ENCODE measurements at places on chromosomes 16 and 17.

DNA sequence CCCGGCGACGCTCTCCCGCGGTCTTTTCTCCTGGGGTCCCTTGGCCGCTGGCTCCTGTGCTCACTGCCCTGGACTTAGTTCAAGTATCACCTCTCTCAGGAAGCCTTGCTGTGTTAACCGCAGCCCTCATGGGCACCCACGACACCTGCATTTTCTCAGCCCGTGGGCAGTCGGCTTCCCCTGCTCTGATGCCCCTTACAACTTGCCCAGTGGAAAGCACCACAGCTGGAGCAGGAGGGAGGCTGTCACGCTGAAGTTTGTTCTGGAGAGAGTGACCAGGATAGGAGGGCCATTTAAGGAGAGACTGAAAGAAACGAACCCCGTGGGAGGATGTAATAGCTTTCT lies 395 bp downstream of the STXBP4 start:
- no peak for DNase-seq

DNA sequence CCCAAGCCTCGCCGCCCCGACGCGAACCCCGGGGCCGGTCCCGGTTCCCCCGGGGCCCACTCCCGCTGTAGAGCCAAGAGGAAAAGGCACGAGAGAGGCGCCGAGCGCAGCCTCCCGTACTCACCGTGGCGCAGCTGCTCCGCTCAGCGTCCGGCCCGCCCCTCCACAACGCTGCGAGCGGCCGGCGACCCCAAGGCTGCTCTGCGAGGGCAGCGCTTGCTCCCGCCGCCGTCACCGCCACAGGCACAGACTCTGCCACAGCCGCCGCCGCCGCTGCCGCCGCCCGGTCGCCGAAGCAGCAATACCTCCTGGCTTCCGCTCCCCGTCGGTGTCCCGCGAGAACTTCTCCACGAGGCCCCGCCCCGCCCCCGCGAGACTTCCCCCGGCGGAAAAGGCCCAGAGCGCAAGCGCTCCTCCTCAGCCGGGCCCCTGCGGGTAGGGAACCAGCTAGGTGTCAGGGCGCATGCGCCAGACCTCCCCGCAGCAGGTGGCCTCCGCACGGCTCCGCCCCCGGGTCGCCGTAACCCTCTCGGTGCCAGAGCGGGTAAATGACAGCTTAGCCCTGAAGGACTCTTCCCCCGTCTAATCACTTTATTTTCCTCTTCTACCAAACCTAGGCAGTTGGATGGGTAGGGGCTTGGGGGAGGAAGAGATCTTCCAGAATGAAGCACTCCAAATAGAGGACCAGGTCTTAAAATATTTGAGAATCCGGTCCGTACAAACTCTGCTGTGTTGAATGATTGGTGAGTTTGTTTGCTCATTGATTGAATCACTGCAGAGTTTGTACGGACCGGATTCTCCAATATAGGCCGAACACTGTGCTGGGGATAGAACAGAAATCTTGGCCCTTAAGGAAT lies at the start of gene GRB2:
TSS of gene GRB2 (minus strand) at position 314 of the 857 bp plus-strand sequence. CDS start 12,050 bp downstream, outside the sequence.
- peak; percentile 98 for DNase-seq

DNA sequence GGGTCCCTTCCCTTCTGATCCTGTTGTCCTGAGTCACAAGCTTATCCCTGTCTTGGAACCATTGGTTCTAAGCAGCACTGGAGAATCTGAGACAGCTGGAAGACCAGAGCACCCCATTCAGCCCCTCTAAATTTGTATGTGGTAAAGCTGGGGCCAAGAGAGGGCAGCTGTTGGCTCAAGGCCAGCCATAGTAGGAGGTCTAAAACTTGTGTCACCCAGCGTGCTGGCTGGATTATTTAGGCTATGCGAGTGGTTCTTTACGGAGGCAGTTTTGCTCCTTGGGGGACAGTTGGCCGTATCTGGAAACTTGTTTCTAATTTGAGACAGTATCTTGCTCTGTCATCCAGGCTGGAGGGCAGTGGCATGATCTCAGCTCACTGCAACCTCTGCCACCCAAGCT lies 69.6 kb upstream of the GSE1 start:
- no peak for DNase-seq

DNA sequence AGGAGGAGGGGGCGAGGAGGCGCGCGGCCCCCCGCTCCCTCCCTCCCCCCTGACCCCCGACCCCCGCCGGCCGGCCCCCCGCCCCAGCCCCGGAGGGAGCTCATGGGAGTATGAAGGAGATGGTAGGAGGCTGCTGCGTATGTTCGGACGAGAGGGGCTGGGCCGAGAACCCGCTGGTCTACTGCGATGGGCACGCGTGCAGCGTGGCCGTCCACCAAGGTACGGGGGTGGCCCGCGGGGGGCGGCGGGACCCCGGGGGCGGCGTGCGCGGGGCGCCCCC lies 390 bp downstream of the MLLT6 start:
- DNase-seq, result no peak

DNA sequence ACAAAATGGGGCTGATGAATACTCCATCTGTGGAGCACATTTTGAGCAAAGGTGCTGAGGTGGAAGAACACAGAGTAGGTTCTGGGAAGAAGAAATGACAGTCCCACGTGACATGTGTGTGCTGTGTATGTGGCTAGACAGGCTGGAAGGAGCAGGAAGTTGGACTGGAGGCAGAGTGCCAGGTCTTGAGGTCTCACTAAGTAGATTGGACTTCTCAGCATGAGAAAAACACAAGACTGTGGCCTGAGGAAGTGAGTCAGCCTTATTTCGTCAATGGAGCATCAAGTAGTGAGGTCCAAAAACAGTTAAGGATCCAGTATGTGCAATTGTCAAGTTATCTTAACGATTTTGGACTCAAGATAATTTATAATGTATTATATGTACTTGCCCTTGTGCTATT lies 736.5 kb downstream of the KCNJ2 start:
- no peak for DNase-seq
